Brain microvascular endothelial cell (primary cell): ENCODE measurements at places on chromosomes 4 and X.

- DNase-seq, result no peak
Measured at GRCh38 chr4:95984081-95984480, 144.2 kb downstream of the PDHA2 start.

GRCh38 chr4:93896516-93896915, 68.0 kb downstream of the ATOH1 start:
- DNase-seq, result no peak

DNA sequence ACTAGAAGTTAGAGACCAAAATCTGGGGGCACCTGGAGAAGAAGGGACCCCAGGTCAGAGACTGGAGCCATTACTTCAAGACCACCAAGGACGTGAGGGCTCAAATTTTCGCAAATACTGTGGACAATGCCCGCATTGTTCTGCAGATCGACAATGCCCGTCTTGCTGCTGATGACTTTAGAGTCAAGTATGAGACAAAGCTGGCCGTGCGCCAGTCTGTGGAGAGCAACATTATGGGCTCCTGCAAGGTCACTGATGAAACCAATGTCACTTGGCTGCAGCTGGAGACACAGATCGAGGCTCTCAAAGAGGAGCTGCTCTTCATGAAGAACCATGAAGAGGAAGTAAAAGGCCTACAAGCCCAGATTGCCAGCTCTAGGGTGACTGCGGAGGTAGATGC, 101.2 kb downstream of the NCAPG start:
- DNase-seq, result no peak

DNA sequence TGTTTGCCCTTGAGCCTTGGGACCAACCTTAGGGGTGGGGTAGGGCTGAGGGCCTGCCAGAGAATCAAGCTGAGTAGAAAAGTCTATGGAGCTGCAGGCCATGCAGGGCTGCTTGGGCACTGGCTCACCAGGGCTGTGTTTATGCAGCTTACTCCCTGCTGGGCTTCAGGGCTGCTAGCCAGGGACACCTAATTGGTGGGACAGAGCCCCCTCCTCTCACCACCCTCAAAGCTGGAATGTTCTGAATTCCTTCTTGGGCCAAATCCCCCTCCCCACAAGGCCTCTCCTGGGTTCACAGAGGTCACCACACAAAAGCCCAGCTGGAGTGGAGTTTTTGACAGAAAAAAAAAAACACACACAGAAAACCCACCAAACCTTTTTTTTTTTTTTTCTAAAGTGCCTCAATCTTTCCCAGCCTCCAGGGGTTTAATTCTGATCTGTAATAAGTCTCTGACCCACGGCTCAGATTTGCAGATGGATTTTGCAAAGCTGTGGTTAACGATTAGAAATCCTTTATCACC, at the start of gene CLDN2:
Gene CLDN2, plus strand, starts transcription at position 471 of the 521 bp plus-strand sequence. CDS start 7,827 bp downstream, outside the sequence.
- DNase-seq, result no peak

DNA sequence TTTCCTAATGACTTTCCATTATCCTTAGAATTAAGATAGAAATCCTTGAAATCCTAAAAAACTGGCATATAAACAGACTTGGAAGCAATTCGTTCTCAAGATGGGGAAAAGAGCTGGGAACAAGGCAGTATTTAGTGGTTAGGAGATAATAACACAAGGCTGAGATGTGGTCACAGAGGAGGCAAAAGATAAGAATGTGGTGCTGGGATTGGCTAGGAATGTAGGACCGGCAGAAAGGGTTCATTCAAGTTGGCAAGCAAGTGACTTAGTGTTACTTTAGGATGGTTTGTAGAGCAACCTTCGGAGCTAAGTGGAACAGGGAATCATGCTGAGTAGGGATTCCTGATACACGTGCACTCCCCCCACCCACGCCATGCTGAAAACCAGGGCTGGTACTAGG, 121.9 kb upstream of the RPS6KA3 start:
- DNase-seq, result no peak
